ENCODE measurements at places on chromosomes 13 and 19.

DNA sequence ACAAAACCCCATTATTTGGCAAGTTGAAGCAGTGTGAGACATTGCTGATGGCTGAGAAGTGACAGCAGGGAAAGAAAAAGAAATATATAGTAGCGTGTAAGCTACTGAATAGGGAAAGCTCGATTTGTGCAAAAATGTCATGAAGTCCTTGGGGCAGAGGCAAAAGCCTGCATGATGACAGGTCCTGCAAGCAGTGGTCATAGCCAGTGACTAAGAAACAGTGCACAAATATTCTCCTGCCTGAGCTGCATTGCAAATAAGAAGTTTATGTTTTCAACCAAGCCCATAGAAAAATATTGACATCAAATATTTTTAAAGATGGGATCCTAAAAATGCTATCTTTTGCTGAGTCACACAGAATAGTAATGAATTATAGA is 270.0 kb downstream of the SLITRK6 start:
- DNase-seq: no peak
- no peak overlapping the region for H3K27ac ChIP-seq
- no peaks in the 10 kb centered on the region for H3K4me1 ChIP-seq
- no peaks in the 10 kb centered on the region for H3K36me3 ChIP-seq

GRCh38 chr19:46009530-46010510 is 13.0 kb downstream of the PGLYRP1 start:
- no peak overlapping the region for H3K4me3 ChIP-seq
- no peaks in the 10 kb centered on the region for H3K27me3 ChIP-seq
- no peak overlapping the region for H3K27ac ChIP-seq
- H3K4me1 ChIP-seq: no peaks in the 10 kb centered on the region
- peaks cover 7% of the 10 kb centered on the region for H3K36me3 ChIP-seq
- DNase-seq: peak; percentile 76

GRCh38 chr19:39406656-39407409 is at the start of gene ZFP36:
TSS of gene ZFP36 (plus strand) at chr19:39406847. CDS start at chr19:39406905, 58 bp downstream.
- peak; percentile 76 for DNase-seq
- no peaks in the 10 kb centered on the region for H3K36me3 ChIP-seq
- peak within 1 kb of the TSS; percentile 71 for H3K4me3 ChIP-seq
- H3K27ac ChIP-seq: peak within 1 kb of the TSS; percentile 83
- H3K4me1 ChIP-seq: peaks cover 57% of the 10 kb centered on the region

DNA sequence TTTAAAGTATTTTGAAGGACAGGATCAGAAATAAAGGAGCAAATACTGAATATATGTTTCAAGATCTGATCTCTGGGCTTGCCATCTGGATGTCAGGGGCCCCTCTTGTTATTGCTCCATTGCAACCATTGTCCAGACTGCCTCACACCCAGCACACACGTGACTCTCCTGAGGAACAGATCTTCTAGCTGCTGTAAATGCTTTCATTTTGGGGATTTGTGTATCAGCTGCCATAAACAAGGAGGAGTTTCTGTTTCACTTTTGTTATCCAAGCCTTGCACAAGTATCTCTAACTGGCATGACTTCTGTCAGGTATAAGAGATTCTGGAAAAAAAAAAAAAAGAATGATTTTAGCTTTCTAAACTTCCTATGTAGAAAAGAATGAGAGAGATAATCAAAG is 1624.1 kb upstream of the PRR20A start:
- H3K4me3 ChIP-seq: no peak overlapping the region
- no peaks in the 10 kb centered on the region for H3K4me1 ChIP-seq
- DNase-seq: no peak
- no peaks in the 10 kb centered on the region for H3K36me3 ChIP-seq

DNA sequence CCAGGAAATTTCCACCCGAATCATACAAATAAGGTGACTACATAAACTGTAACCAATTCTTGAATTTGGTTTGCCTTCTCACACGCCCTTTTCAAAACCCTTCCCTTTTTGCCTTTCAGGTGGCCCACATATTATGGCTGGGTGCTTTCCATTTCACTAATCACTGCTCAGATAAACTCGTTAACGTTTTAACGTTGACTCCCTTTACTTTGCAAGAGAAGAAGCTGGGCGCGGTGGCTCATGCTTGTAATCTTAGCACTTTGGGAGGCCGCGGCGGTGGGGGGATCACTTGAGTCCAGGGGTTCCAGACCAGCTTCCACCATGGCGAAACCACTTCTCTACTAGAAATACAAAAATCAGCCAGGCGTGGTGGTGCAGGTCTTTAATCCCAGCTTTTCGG is 19.8 kb upstream of the ZNF91 start:
- H3K36me3 ChIP-seq: no peaks in the 10 kb centered on the region
- H3K4me3 ChIP-seq: no peak overlapping the region
- no peaks in the 10 kb centered on the region for H3K27me3 ChIP-seq
- no peak overlapping the region for H3K27ac ChIP-seq
- no peak for DNase-seq
- no peaks in the 10 kb centered on the region for H3K4me1 ChIP-seq

GRCh38 chr13:107069108-107069776 is 501.3 kb upstream of the ARGLU1 start:
- no peak overlapping the region for H3K4me3 ChIP-seq
- no peak for DNase-seq
- no peaks in the 10 kb centered on the region for H3K27me3 ChIP-seq
- no peaks in the 10 kb centered on the region for H3K4me1 ChIP-seq

DNA sequence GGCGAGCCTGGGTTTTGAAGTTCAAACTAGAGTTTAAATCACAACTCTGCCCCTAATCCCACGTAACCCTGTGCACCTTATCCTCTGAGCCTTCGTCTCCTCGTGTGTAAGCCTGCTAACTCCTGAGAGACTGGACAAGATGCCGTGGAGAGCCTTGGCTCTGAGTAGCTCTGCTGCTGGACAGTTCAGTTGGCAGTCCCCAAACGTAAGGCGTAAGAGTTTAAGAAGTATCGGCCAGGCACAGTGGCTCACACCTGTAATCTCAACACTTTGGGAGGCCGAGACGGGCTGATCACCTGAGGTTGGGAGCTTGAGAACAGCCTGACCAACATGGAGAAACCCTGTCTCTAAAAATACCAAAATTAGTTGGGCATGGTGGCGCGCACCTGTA is 4.7 kb upstream of the CD79A start:
- H3K27ac ChIP-seq: no peak overlapping the region
- no peaks in the 10 kb centered on the region for H3K4me1 ChIP-seq
- no peak overlapping the region for H3K4me3 ChIP-seq
- peaks cover 26% of the 10 kb centered on the region for H3K36me3 ChIP-seq
- H3K27me3 ChIP-seq: no peaks in the 10 kb centered on the region

DNA sequence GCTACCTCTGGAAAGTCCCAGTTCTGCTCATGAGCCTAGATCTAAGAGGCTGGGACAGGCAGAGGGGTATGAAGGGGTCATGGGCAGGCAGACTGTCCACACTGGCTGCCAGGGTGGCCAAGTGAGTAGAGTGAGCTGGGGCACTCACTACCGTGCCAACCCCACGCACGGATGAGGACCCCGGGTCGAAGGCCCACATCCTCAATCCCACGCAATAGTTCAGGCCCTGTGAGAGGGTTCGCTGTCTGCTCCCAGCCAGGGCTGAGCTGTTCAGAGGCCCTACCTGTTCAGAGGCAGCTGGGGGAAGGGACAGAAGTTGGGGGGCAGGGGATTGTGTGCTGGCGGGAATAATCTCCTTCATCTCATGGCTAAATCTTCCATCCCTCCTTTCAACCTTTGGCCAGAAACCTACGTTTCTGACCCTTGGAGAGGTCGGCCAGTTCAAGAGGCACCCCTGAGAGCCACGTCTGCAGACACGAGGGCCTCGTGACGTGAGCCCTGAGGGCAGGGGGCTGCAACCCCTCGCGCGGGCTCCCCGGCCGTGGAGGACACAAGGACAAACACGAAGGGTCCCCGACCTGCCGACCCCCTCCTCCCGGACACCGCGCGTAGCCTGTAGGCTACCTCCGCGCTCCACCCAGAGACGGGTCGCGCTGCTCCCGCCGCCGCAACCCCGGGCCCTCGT is 1.0 kb upstream of the RPS5 start:
- H3K27ac ChIP-seq: peak overlapping the region; percentile 88
- H3K4me1 ChIP-seq: peaks cover 17% of the 10 kb centered on the region
- H3K27me3 ChIP-seq: no peaks in the 10 kb centered on the region
- H3K36me3 ChIP-seq: peaks cover 5% of the 10 kb centered on the region
- no peak for DNase-seq

GRCh38 chr13:94602467-94602866 is 810 bp downstream of the GPR180 start:
- H3K4me1 ChIP-seq: peaks cover 11% of the 10 kb centered on the region
- H3K27ac ChIP-seq: peak overlapping the region; percentile 68
- H3K27me3 ChIP-seq: no peaks in the 10 kb centered on the region
- H3K36me3 ChIP-seq: peaks cover 3% of the 10 kb centered on the region
- DNase-seq: no peak

DNA sequence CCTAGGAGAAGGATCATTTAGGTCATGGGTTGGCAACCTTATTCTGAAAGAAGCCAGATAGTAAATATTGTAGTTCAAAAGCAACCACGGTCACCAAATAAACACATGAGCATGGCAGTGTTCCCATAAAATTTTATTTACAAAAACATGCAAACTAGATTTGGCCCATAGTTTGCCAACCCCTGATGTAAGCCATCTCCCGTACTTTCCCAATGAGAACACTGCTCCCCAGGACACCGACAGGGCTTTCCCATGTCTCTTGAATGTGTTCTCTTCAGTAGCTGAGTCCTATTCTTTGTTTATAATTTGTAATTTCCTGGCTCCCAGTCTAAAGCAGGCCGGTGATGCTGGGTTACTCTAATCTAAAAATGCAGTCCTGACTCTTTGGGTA is 239.6 kb downstream of the LHFPL6 start:
- H3K4me3 ChIP-seq: no peak overlapping the region
- no peaks in the 10 kb centered on the region for H3K36me3 ChIP-seq
- DNase-seq: no peak
- no peaks in the 10 kb centered on the region for H3K27me3 ChIP-seq
- no peaks in the 10 kb centered on the region for H3K4me1 ChIP-seq

GRCh38 chr19:18029617-18030338 is 21.8 kb downstream of the ARRDC2 start:
- no peak overlapping the region for H3K27ac ChIP-seq
- no peaks in the 10 kb centered on the region for H3K27me3 ChIP-seq
- no peaks in the 10 kb centered on the region for H3K36me3 ChIP-seq
- DNase-seq: peak; percentile 81
- H3K4me1 ChIP-seq: peaks cover 7% of the 10 kb centered on the region

GRCh38 chr13:104011505-104012241 is 945.5 kb upstream of the SLC10A2 start:
- H3K36me3 ChIP-seq: no peaks in the 10 kb centered on the region
- H3K27ac ChIP-seq: no peak overlapping the region
- no peak overlapping the region for H3K4me3 ChIP-seq
- no peak for DNase-seq
- H3K4me1 ChIP-seq: peaks cover 50% of the 10 kb centered on the region

- H3K27me3 ChIP-seq: peaks cover 2% of the 10 kb centered on the region
- H3K27ac ChIP-seq: no peak overlapping the region
- H3K4me1 ChIP-seq: no peaks in the 10 kb centered on the region
- no peak overlapping the region for H3K4me3 ChIP-seq
These were observed 66.9 kb downstream of the GJA3 start for GRCh38 chr13:20093951-20094350.

- peak; percentile 45 for DNase-seq
- H3K27me3 ChIP-seq: no peaks in the 10 kb centered on the region
- peaks cover 89% of the 10 kb centered on the region for H3K4me1 ChIP-seq
- peaks cover 37% of the 10 kb centered on the region for H3K36me3 ChIP-seq
These were observed 6.7 kb downstream of the TPT1 start for GRCh38 chr13:45333977-45334922.

DNA sequence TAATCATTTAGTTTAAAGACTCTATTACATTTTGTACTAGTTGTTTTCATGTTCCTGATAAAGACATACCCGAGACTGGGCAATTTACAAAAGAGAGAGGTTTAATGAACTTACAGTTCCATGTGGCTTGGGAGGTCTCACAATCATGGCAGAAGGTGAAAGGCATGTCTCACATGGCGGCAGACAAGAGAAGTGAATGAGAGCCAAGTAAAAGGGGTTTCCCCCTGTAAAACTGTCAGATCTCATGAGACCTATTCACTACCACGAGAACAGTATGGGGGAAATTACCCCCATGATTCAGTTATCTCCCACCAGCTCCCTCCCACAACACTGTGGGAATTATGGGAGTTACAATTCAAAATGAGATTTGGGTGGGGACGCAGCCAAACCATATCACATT is 129.2 kb downstream of the PAN3 start:
- no peak for DNase-seq
- H3K27me3 ChIP-seq: no peaks in the 10 kb centered on the region
- no peaks in the 10 kb centered on the region for H3K4me1 ChIP-seq
- no peak overlapping the region for H3K4me3 ChIP-seq
- H3K36me3 ChIP-seq: peaks cover 6% of the 10 kb centered on the region
- no peak overlapping the region for H3K27ac ChIP-seq

DNA sequence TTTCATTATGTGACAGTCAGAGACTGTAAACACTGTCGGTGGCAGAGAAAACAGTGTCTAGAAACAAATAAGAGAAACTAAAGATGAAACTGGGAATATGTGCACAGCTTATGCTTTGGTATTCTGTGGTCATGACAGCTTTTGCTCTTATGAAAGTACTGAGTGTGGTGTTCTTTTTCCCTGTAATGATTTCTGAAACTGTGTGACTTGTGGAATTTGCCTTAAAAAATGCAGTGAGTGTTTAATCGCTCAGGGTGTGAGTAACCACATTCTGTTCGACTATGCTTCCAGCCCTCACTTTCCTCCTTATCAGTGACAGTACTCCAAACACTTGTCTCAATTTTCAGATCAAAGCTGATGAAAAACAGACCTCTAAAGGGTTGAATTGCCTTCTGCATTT is 66.9 kb upstream of the DIAPH3 start:
- H3K27ac ChIP-seq: no peak overlapping the region
- no peak overlapping the region for H3K4me3 ChIP-seq
- H3K27me3 ChIP-seq: peaks cover 16% of the 10 kb centered on the region
- H3K4me1 ChIP-seq: no peaks in the 10 kb centered on the region
- DNase-seq: no peak

- H3K4me3 ChIP-seq: no peak overlapping the region
- DNase-seq: no peak
- no peaks in the 10 kb centered on the region for H3K36me3 ChIP-seq
- peaks cover 3% of the 10 kb centered on the region for H3K4me1 ChIP-seq
These were observed 12.2 kb downstream of the WIZ start for GRCh38 chr19:15437355-15438123.

- peaks cover 20% of the 10 kb centered on the region for H3K4me1 ChIP-seq
- no peak overlapping the region for H3K4me3 ChIP-seq
- no peaks in the 10 kb centered on the region for H3K36me3 ChIP-seq
- H3K27me3 ChIP-seq: no peaks in the 10 kb centered on the region
- no peak for DNase-seq
These were observed 182.4 kb downstream of the NUFIP1 start for GRCh38 chr13:44806826-44807225.

- H3K4me1 ChIP-seq: no peaks in the 10 kb centered on the region
- no peak overlapping the region for H3K4me3 ChIP-seq
- H3K36me3 ChIP-seq: no peaks in the 10 kb centered on the region
- no peak for DNase-seq
- H3K27ac ChIP-seq: no peak overlapping the region
These were observed 17.4 kb downstream of the SLC7A9 start for GRCh38 chr19:32852216-32852615.

DNA sequence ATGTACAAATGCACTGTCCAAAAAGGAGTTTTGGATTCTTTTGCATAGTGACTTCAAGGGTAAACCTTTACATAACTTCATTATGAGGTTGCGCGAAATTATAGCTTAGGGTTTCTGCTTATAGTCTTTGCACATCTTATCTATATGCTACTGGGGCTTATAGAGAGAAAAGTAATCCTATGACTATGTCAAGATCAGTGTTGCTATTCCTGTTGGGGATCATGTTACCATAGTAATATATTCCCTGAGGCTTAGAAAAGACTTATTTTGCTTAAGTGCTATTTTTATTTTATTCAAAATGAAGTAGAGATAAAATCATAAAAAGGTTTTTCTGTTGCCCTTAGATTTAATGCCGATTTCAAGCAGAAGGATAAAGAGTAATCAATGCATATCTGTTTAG is 14.7 kb upstream of the POSTN start:
- no peak overlapping the region for H3K27ac ChIP-seq
- H3K36me3 ChIP-seq: no peaks in the 10 kb centered on the region
- DNase-seq: no peak
- no peak overlapping the region for H3K4me3 ChIP-seq
- no peaks in the 10 kb centered on the region for H3K27me3 ChIP-seq

All from endothelial cell of umbilical vein (primary cell).